Caudate nucleus (tissue), 63 donors: ENCODE measurements at places on chromosomes 3 and 15.

DNA sequence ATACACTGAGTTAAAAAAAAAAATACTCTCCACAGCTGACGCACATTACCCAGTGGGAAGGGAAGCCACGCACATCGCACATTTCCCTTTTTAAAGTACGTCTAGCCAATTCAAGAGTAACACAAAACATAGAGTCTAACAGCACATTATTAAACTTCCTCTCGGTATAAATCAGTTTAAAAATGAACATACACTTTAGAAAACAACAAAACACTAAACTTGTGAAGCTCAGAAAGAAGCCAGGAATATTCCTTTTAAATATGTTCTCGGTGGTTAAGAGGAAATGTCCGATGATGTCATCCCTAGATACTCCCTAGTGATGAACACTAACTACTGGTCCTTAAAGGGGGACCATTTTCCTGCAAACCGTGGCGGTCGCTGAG, 721 bp downstream of the MYEF2 start:
- no peak for DNase-seq

GRCh38 chr3:46293035-46293724, 50.9 kb downstream of the CCR3 start:
- DNase-seq, result no peak

DNA sequence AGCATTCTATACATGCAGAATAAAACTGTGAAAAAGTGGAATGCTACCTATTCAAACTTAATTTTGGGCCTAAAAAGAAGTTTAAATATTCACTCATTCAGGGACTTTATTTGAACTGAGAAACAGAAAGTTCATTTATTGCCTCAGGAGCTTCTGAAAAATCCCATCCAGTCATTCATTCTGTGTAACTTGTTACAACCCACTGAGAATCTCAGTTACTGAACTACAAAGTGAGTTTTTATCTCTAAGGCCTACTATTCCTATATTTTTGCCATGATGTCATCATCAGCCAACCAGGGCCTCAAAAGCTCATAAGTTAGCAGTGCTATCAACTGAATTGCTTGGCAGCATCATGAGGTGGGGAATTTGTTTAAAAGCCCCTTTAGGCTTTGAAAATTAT, 98.0 kb upstream of the BOC start:
- no peak for DNase-seq

- DNase-seq, result no peak
Measured at GRCh38 chr3:9881441-9881840, 1.4 kb upstream of the CIDEC start.

DNA sequence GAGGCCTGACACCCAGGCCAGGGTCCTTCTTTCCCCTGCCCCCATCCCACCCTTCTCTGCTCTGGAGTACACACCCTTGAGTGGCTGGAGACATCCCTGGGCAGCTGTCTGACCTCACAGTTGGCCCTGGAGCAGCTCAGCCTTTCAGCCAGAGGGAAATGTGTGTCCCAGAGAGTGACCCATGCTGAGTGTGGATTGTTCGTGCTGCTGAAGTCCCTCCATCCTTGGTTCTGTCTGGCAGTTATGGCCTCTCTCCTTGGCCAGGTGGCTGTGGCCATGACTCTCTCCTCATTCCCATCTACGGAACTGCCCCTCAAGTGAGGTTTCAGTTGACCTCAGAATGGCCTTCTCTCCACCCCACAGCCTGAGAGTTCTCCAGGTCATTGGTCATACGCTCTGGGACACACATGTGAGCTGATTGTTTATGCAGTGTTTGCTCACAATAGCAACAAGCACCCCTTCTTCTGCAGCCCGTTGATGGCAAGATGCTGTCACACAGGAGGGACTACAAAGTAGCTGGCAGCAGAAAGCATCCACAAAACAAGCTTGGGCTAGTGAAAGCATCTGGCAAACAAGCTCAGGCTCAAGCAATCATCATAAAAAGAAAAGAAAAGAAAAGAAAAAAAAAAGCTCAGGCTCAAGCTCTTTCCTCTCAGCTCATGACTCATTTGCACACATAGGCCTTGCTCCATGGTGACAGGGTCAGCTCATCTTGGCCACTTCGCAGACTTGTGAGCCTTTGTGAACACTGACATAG, 55.3 kb upstream of the ITGA11 start:
- DNase-seq, result no peak

DNA sequence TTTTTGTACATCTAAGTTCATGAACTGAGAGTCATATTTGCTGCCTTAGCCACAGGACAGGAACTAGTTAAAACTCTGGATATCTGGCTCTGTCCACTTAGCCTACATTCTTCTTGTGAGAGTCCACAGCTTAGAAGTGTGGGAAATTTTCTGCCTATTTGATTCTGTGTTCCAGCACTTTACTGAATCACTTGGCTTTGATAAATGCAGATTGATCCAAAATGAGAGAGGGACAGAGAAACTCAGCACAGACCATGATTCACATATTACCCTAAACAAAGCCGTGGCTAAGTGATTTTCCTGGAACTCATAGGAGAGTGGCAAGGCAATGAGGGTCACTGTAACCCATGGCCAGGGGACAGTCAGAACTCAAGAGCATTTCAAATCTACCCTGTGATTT, 87.5 kb upstream of the CADPS start:
- DNase-seq, result no peak

DNA sequence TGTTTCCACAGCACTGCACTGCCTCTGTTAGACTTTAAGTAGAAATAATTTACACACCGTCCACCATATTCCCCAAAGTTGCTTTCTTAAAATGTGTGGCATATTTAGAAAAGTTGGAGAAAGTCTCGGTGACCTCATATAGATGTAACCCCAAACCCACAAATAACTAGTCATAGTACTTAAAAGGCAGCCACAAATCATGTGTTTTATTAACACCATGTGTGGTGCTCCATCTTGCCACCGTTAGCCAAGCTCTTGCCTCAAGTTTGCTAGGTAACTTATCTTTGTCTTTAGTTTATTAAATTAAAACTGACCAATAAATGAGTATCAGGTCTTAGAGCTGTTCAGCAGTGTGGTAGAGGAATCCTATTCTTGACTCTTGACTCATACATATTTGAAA, 257.9 kb downstream of the UBE2E2 start:
- DNase-seq, result no peak

DNA sequence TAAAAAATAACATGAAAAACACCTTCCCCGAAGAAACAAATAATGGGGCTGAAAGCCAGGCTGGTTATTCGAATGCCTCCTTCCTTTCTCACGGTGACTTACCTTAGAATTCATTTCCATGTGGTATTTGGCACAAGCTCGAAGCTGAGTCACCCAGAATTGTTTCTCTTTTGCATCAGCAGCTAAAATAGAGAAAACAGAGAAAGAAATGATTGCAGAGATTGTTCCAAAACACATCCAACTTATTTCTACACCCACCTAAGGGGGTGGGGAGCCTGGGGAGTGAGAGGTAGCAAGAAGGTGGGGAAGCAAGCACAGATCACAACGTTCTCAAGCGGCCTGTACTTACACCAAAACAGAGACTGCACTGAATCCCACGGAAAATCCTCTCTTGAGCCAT, 104.7 kb downstream of the OSBPL10 start:
- no peak for DNase-seq
